ENCODE measurements at places on chromosomes 1 and 21. TPM values are rescaled to one million over a fixed set of nuclear protein-coding genes. Genes with fewer than 3 reads are reported as not detected.

PLA2G4A gene
- total RNA-seq = 1.1 TPM

LRRC39 gene
- 0.53 TPM for total RNA-seq

SLC25A34 gene
- 0.94 TPM for total RNA-seq

AADACL4 gene
- total RNA-seq = not detected

ATP6V1G3 gene
- total RNA-seq = not detected

EPHA10 gene
- not detected for total RNA-seq

ZBTB37 gene
- 10.4 TPM for total RNA-seq

TRAPPC3 gene
- total RNA-seq = 63.1 TPM

CHIT1 gene
- total RNA-seq = 0.07 TPM

SLC9C2 gene
- total RNA-seq = not detected

OR6K6 gene
- not detected for total RNA-seq

HOOK1 gene
- total RNA-seq = 4.4 TPM

NPR1 gene
- not detected for total RNA-seq

HCRTR1 gene
- total RNA-seq = not detected

SLC2A5 gene
- total RNA-seq = not detected

S100A5 gene
- total RNA-seq = 1.5 TPM

OR2L13 gene
- not detected for total RNA-seq

CELA2A gene
- total RNA-seq = not detected

TTC24 gene
- total RNA-seq = 7.4 TPM

LCE1D gene
- total RNA-seq = not detected

DLGAP3 gene
- total RNA-seq = 0.59 TPM

GSTM2 gene
- total RNA-seq = 2.7 TPM

DENND2C gene
- total RNA-seq = 0.59 TPM

PANK4 gene
- 40.3 TPM for total RNA-seq

ZDHHC18 gene
- total RNA-seq = 61.5 TPM

FBXO44 gene
- 16.0 TPM for total RNA-seq

CD164L2 gene
- not detected for total RNA-seq

TSACC gene
- 0.53 TPM for total RNA-seq

PRDX6 gene
- 140 TPM for total RNA-seq

UBXN10 gene
- total RNA-seq = 0.38 TPM

FCGR3B gene
- total RNA-seq = not detected

C2CD4D gene
- total RNA-seq = 1.9 TPM

Data from CD8-positive, alpha-beta memory T cell (primary cell).